ENCODE measurements at places on chromosomes 11 and 22.

DNA sequence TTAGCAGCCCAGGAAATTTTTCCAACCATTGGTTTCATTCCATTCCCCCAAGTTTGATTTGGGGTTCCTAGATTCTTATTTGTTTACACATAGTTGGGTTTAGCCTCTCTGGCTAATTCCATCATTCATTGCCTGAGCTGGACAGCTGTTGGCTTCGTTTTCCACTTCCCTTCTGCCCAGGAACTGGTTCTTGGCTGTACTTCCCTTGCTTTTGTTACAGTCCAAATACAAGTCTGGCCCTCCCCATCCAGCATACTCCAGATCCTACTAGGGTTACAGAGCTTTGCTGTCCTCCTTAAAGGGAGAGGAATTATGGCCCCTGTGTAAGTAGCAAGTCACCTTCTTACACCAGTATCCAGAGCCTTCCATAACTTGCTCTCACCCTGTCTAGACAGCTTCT, 356.3 kb downstream of the FAT3 start:
- no peak for DNase-seq

- peak; percentile 100 for DNase-seq
Observed at GRCh38 chr11:73376160-73376802, at the start of gene RELT. Gene RELT (plus strand): TSS chr11:73376399. CDS start chr11:73389137, 12,738 bp downstream.

- DNase-seq: no peak
Observed at GRCh38 chr22:18905540-18906409, at the start of gene DGCR6. Gene DGCR6 (plus strand): TSS chr22:18906320. CDS start chr22:18906375, 55 bp downstream.

- no peak for DNase-seq
Observed at GRCh38 chr11:2248762-2249161, 21.6 kb downstream of the ASCL2 start.

DNA sequence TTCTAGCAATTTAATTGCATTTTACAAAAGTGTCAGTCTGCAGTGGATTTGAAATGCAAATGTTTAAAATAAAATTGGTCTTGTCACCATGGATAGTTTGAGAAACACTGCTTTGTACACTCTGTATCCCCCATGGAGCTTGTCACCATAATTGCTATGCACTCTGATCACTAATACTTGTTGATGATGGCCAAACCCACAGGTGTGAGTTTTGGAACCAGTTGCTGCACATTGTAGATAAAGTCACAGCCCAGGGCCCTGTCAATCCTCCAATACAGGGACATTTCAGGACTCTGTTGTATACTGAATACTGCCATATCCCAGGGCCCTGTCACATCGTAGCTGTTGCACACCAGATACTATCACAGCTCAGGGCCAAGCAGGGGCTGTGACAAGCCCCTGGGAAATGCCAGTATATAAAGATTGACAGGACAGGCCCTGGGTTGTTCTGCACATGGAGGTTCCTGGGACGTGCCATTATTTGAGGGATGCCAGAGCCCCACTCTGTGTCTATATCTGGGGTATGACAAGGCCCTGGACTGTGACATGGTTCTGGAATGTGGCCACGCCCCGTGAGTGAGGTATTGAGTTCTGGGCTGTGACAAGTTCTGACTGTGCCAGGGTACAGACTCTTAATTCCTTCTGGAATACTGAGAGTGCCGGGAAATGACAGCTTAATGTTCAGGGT, 27.9 kb upstream of the SMPD1 start:
- DNase-seq: no peak

GRCh38 chr11:121228851-121229250, 63.7 kb upstream of the SC5D start:
- DNase-seq: no peak

DNA sequence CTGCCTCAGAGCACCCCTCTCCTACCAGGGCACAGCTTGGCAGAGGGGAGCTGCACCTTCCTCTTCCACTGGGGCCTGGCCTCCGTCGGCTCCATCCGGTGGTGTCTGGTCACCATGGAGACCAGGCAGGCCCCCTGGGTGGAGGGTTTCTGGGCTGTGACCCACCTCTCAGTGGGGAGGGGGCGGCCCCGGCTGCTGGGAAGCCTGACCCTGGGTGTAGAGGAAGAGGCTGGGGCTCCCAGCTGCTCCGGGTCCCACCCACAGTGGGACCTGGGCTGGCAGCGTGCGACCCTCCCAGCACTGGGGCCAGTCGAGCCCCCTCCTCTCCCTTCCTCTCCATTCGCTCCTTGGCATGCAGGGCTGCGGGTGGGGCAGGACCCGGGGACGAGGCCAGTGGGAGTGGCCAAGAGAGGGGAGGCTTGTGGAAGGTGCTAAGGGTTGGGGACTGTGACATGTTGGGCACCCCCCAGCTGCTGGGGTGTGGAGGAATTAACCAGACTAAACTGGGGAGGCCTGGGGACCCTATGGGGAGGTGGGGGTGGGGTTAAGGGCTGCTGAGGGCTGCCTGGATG, 46.8 kb downstream of the BRSK2 start:
- DNase-seq: no peak

- DNase-seq: no peak
Observed at GRCh38 chr11:2459016-2459725, 14.4 kb downstream of the KCNQ1 start.

- no peak for DNase-seq
Observed at GRCh38 chr22:37137903-37138665, 11.6 kb downstream of the IL2RB start.

DNA sequence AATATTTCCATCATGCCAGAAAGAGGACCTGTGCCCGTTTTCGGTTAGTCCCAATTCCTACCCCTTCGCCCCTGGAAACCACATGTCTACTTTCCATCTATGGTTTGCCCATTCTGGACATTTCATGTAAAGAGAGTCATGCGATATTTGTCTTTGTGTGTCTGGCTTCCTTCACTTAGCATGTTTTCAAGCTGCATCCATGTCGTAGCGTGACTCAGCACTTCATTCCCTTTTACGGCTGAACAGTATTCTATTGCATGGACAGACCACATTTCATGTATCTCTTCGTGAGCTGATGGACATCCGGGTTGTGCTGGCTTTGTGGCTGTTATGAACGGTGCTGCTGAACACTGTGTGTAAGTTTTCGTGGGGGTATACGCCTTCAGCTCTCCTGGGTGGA, 43.4 kb downstream of the SCUBE1 start:
- no peak for DNase-seq

DNA sequence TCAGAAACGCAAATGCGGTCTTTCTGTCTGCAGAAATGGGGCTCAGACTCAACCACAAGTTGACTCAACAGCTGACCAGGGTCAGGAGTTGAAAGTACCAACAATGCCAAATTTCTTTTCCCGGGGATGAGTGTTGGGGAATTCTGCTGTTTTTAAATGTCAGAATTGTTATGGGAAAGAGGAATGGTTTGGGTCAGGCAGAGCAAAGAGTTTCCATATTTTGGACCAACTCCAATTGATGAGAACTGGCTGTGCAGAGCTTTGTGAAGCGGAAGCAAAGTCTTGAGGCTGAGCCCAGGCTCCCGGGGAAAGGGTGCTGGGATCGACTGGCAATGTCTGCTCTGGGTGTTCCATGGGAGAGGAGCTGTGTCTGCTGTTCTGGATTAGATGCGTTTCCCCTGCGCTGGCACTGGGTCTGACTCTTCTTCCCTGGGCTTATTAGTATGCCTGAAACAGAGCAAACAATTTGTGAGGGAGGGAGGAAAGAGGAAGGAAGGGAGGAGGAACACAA, 36.2 kb downstream of the TXN2 start:
- no peak for DNase-seq

- DNase-seq: no peak
Observed at GRCh38 chr11:68575025-68575665, 109.2 kb upstream of the GAL start.

DNA sequence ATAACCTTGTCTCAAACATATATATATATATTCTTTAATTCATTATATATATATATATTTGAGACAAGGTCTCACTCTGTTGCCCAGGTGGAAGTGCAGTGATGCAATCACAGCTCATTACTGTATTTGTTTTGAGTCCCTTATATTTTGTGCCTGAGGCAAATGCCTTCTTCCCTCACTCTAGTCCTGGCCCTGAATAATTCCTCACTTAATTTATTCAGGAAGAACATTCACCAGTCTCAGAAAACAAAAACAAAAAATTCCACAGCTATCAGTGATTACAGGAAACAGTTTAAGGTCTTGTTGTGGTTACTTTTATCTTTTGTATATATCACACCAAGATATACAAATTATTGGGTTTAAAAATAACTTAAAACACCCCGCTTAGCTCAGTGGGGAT, 155.7 kb downstream of the CWF19L2 start:
- no peak for DNase-seq
